ENCODE measurements at places on chromosomes 12 and 14.

GRCh38 chr12:47105914-47106674 is 26.3 kb upstream of the AMIGO2 start:
- DNase-seq = no peak

- DNase-seq = peak; percentile 88
Measured at GRCh38 chr12:52231305-52232202, 1.5 kb upstream of the KRT7 start.

- DNase-seq = peak; percentile 13
Measured at GRCh38 chr14:61841145-61841544, 78.9 kb downstream of the SNAPC1 start.

GRCh38 chr14:29458547-29458946 is 469.1 kb downstream of the PRKD1 start:
- no peak for DNase-seq

GRCh38 chr12:75932241-75932640 is 99.3 kb downstream of the PHLDA1 start:
- no peak for DNase-seq

DNA sequence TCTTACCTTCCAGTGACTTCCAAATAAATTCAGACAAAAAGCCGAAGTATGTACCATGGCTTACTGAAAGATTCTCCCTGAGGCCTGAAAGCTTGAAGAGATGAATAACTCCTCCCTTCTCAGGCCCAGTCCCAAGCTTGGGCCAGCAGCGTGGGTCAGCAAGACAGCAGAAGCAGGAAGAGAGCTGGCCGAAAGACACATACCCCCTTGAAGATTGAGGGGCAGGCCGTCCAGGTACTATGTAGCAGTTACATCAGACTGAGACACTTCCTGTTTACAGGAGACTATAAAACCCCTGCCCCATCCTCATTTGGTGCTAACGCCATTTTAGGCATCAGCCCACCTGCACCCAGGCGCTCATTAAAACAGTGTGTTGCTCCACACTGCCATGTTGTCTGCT is 15.0 kb downstream of the NDUFA12 start:
- DNase-seq = no peak

DNA sequence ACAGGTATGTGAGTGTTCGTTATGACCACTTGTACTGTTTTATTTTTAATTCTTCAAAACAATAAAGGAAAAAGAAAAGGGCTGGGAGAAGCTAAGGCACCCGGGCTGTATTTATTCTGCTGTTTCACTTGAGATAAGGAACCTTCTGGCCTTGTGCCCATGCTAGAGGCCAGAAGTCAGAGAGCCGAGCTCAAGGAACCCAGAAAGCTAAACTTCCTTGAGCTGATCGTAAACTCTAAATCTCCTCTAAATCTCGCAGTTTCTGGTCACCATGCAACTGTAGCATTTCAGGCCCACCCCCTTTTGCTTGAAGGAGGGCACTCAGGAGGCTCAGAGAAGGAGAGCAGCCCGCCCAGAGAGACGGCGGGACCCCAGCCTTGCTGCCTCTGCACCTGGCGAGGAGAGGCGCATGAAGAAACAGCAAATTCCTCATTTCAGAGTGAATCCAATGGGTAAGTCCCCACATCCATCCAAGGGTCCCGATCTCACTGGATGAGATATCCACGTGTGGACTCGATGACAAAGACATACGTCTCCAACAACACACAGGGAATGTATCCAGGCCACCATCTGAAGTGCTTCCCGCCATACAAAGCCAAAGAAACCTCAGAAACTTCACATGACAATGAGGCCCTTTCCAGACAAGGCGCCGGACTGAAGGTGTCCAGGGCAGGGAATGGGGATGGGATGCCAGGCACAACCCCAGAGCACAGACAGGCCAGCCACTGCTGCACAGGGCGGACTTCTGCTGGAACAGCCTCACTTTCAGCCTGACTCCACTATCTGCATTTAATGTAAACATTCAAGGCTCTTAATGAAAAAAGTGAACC is 14.6 kb downstream of the CCDC88C start:
- DNase-seq = no peak

- DNase-seq = no peak
Measured at GRCh38 chr14:54251356-54251755, 145.5 kb upstream of the CDKN3 start.

- DNase-seq = no peak
Measured at GRCh38 chr12:65517656-65518210, 239.2 kb downstream of the MSRB3 start.

DNA sequence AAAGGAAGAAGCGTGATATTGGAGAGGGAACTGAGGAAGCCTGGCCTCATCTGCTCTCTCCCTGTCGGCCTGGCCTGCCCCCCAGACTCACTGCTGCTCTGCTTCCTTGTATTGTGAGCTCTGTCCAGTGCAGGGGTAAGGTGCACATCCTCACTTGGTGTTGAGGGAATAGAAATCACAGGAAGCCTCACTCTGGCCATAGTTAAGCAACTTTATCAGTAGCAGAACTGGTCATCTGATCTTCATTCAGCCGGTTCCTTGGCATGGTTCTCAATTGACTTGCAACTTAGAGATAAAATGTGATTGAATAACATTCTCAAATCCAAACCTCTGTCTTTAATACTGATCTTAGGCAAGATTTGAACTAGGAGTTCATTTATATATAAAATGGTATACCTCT is 11.5 kb upstream of the CCDC175 start:
- DNase-seq = no peak

- DNase-seq = peak; percentile 45
Measured at GRCh38 chr12:70660620-70661219, 23.5 kb upstream of the PTPRB start.

DNA sequence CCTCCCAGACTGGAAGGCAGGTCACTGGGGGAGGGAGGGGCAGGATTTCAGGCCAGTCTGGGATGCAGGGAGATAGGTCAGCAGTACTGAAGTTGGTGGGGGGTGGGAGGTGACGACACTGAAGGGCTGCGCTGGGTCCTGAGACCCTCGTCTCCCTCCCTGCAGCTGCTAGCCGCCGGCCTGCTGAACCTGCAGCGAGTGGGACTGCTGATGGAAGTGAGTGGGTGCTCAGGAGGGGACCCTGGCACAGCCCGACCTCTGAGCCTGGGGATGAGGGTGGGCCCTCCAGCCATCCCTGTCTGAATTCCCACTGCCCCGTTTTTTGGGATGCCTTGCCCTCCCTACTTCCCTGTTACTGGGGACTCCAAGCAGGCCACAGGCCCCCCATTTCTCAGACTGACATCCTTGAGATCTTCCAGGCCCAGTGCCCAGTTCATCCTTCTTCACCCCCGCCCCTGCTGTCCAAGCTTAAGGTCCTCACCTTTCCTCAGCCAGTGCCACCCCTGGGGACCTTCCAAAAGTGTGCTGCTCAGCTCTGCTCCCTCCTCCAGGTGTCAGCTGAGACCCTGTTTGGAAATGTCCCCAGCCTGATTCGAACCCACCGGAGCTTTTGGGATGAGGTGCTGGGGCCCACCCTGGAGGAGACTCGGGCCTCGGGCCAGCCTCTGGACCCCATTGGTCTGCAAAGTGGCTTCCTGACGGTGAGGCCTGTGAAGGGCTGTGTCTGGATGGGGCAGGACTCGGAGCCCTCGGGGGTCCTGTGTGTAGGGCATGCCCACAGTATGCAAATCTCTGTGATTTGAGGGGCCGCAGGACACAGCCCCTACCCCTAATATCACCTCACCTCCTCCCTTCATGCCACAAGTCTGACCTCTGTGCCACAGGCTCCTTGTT is 5.5 kb downstream of the PLEKHG6 start:
- no peak for DNase-seq

GRCh38 chr12:123363740-123364531 is 711 bp downstream of the SBNO1 start:
- peak; percentile 37 for DNase-seq

- DNase-seq = no peak
Measured at GRCh38 chr14:85539510-85539909, 9.6 kb downstream of the FLRT2 start.

GRCh38 chr12:24479131-24479530 is 469.8 kb downstream of the BCAT1 start:
- no peak for DNase-seq

- peak; percentile 35 for DNase-seq
Measured at GRCh38 chr14:57199921-57200320, 68.8 kb downstream of the EXOC5 start.

DNA sequence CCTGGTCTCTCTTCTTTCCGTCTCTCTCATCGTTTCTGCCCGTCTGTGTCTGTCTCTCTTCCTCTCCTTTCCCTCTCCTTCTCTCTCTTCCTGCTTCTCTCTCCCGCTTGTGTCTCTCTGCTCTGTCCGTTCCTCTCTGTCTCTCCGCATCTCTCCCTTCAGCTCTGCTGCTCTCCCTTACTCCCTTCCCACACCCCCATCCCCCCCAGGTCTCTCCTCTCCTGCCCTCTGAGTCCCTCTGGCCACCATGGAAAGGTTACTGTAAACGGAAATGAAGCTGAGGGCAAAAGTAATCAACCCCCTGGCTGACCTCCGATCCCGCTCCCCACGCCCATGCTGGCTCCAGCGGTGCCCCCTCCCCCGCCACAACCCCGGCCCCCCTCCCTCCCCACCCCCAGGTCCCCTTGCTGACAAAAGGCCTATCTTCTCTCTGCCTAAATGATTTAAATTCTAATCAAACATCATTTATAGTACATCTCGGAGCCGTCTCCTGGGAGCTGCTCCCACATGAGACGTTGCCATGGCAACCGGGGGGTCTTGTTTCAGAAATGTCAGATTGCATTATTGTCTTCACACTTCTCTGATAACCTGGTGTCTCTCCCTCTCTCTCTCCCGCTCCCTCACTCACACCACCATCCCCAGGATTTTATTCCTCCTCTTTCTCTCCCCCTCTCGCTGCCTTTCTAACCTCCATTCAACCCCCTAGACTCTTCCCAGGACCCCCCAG is 203.8 kb downstream of the RBM19 start:
- DNase-seq = no peak

GRCh38 chr14:76844223-76844622 is 18.0 kb downstream of the LRRC74A start:
- DNase-seq = peak; percentile 57

DNA sequence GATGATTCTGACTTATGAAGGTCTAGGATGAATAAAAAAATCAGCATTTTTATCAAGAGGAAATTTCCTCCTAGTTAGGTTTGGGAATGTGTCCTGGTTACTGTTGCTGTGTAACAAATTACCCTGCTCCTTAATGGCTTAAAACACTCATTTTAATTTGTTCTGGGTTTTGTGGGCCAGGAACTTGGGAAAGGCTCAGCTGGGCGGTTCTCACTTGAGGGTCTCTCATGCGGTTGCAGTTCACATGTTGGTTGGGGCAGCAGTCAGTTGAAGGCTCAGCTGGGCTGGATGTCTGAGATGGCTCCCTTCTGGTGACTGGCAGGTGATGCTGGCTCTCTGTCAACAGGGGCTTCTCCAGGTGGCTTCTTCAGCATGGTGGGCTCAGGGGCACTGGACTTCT is 214.6 kb downstream of the RBM19 start:
- no peak for DNase-seq

DNA sequence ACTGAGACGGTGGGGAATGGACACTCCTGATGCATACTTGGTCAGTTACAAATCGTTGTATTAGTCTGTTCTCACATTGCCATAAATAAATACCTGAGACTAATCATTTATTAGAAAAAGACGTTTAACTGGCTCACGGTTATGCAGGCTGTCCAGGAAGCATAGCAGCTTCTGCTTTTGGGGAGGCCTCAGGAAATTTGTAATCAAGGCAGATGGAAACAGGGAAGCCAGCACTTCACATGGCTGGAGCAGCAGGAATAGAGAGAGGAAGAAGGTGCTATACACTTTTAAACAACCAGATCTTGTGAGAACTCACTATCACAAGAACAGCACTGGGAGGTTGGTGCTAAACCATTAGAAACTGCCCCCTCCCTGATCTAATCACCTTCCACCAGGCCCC is 418.2 kb downstream of the FLRT2 start:
- no peak for DNase-seq

- DNase-seq = no peak
Measured at GRCh38 chr14:79699206-79699605, 512.1 kb downstream of the DIO2 start.
